Cortex of kidney (tissue), 1 donor: ENCODE measurements at places on chromosomes 16 and 17.

DNA sequence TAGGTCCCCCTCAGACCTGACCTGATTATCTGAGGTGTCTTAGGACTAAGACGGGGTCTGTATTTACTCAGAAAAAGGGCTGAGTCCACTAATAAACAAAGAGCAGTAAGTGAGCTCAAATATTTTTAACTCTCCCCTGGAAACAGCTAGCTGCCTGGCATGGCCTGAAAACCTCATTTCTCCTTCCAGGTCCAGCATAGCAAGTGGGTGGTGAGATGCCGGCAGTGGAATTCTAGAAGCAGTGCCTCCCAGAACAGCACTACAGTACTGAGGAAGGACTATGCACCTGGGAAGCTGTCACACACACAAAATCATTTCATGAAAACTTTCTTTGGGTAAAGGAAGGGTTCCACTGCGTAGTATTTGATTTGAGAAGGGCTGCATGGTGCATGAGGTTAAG, 29.5 kb upstream of the CFAP20 start:
- no peak for DNase-seq

- DNase-seq = no peak
Observed at GRCh38 chr17:35028531-35029262, 34.8 kb downstream of the RFFL start.

DNA sequence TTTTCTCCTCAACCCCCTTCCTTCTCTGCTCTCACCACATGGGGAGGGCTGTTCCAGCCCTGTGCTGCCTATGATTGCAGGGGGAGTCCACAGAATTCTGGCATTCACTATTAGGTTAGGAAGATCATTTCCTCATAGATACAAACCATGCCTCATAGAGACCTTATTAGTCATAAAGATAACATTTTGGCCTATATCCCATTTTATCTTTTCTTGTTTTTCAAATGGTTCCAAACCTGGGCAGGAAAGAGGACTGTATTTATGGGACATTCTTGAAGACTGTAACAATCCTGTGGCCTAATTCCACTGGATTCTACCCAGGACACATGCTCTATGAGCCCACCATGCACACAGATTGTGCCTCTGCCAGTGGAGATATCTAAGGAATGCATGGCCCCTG, 51.7 kb downstream of the ASIC2 start:
- no peak for DNase-seq

GRCh38 chr17:43468691-43469139, 15.1 kb upstream of the DHX8 start:
- no peak for DNase-seq

DNA sequence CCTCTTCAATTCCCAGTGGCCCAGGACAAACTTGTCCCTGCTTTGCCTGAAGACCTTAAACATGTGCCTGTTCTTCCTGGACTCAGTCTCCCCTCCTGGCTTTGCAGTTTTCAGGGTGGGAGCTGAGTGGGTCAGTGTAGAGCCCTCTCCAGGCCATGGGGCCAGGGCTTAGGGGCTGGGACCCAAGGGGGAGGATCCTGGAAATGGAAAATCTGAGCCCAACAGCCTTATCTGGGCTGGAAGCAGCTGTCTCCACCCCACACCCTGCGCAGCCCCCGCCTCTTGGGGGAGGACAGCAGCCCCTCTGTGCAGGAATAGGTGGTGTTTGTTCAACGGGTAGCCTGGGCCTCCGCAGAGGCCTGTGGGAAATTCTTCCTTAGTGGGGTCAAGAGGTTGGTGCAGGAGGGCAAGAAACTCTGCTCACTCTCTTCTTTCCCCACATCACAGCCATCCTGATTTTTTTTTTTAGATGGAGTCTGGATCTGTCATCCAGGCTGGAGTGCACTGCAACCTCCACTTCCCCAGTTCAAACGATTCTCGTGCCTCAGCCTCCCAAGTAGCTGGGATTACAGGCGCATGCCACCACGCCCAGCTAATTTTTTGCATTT, 6.8 kb upstream of the SMTNL2 start:
- no peak for DNase-seq

DNA sequence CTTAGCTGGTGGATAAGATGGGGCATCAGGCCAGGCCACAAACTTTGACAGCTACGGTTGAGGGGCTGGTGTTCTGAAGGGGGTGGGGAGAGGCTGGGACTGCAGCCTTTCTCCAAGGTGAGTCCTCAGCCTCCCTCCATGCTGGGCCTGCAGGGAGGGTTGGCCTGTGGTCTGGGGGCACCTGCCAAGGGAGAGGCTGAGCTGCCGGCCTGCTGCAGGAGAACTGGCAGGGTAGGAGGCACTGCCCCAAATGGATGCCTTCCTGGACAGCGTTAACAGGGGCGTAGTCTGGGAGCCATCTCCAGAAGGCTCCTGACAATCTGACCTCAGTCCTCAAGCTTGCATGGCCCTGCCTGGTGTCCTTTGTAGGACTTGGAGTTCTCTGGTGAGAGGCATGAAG, 5.1 kb downstream of the ELMO3 start:
- no peak for DNase-seq

GRCh38 chr17:32222621-32223020, 43.0 kb upstream of the RHBDL3 start:
- DNase-seq = no peak
